Substantia nigra (tissue), 51 donors: ENCODE measurements at places on chromosomes 7 and 10.

DNA sequence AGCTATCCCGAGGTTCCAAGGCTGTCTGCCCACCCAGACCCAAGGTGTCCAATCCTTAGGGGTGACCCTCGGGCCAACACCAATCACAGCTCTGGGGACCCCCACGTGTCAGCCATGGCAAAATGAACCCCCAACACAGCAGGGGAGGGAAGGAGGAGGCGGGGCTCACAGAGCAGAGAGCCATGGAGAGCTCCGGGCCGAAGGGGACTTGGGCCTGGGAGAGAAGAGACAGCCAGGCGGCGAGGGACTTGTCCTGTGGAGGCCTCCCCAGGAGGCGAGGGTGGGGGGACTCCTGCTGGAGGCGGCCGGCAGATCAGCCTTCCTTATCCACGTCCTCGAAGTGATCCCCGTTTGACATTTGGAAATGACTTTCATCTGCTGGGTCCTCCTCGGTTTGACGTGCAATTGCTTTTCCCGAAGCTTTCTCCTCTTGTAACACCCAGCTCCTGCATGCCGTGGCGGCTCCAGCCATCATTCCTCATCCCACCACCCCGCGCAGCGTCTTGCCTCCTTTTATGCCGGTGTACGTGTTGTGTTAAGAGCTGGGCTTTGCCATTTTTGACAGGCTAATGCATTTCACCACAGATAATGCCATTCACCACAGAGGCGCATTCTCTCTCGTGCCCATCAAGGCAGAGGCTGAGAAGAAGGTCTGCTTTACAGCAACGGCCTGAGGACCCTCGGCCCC lies 337.4 kb downstream of the DNAJB6 start:
- DNase-seq = no peak

DNA sequence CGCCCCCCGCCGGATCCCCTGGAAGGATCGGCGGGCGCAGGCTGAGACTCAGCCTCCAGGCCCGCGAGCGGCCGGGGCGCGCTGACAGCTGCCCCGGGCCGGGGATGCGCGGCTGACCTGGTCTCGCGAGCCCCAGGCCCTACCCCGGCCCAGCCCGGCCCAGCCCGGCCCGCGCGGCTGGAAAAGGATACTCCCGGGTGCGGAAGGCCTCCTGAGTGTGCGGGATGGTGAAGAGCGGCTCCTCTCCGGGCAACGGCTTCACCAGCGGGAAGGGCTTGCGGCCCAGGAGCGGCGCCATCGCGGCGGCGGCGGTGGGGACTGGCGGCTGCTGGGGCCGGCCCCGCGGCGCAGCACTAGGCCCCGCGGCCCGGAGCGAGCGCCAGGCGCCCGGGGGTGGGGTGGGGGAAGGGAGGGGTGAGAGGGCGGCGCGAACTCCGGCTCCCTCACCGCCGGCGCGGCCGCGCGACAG lies 423 bp downstream of the BAZ1B start:
- DNase-seq = peak; percentile 81

DNA sequence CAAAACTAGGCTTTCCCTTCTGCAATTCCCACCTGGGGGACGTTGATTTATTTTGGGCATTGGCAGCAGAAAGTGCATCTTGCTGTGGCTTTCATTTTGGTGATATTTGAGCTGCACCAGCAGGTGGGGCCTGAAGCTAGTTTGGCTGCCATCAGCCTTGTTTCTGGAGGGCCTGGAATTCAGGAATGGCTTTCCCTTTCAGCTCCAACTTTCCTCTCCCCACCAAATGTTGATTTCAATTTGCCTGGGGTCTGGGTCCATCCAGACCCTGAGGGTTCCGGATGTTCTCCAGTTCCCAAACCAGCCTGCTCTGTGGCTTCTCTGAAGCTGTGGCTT lies 640.4 kb downstream of the TYW1 start:
- DNase-seq = no peak

GRCh38 chr10:62045765-62046521 lies 144.4 kb downstream of the ARID5B start:
- no peak for DNase-seq

DNA sequence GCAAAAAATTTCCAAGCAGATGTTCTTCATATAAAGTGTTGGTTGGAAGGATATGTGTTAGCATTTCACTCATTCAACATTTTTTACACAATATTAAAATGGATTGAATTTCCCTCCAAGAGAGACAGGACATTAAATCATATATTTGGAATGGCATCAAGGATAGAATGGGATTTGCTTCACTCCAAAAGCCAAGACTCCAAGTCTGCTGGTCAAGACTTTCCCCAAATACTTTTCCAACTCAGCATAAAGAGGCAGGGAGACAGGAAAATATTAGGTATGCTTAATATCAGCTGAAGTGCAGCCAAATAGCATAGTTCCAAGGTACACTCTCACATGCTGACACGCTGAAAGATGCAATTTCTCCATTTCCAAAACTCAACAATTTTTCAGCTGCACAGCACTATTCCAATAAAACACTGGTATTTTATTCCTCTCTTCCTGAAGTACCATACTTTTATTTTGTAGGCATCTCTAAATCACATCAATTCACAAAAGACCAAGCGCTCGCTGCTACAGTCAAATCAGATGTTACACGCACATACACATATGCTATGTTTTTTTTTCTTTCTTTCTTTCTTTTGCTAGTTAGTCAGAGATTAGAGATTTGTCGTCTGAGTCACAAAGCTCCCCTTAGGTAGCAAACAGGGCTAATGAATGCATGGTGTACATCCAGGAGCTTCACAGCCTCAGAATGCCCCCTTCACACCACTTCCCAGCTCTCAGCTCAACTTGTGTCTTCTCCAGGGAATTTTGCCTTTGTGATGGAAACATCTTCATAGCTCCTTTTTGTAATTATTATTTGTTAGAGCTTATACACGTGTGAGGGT lies 1033.8 kb upstream of the AUTS2 start:
- DNase-seq = no peak

- DNase-seq = peak; percentile 34
Measured at GRCh38 chr7:25069900-25070443, 55.1 kb downstream of the CYCS start.

- DNase-seq = no peak
Measured at GRCh38 chr10:119349341-119349740, 142.0 kb downstream of the GRK5 start.

GRCh38 chr7:134919240-134919641 lies 67.1 kb upstream of the AGBL3 start:
- no peak for DNase-seq

- DNase-seq = no peak
Measured at GRCh38 chr10:96271016-96271815, at the start of gene BLNK. TSS of gene BLNK (minus strand) at chr10:96271569. CDS start at chr10:96271398, 171 bp downstream.

DNA sequence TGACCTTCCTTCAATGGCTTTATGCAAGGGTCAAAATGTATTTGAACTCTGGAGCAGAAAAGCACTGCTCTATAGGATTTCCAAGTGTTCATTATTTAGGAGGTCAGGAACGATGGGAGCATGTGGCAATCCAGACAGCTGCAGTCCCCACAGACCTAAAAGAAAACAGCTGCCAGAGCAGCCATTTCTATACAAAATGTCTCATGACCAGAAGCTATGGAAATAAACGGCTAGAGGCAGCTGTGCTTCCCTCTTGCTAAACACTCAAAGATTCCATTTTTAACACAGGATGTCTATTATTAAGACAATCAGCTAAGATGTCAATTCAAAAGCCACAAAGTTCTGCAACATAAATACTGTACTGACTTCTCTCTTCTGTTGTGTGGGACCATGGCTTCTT lies 879.1 kb upstream of the C7orf33 start:
- DNase-seq = no peak

DNA sequence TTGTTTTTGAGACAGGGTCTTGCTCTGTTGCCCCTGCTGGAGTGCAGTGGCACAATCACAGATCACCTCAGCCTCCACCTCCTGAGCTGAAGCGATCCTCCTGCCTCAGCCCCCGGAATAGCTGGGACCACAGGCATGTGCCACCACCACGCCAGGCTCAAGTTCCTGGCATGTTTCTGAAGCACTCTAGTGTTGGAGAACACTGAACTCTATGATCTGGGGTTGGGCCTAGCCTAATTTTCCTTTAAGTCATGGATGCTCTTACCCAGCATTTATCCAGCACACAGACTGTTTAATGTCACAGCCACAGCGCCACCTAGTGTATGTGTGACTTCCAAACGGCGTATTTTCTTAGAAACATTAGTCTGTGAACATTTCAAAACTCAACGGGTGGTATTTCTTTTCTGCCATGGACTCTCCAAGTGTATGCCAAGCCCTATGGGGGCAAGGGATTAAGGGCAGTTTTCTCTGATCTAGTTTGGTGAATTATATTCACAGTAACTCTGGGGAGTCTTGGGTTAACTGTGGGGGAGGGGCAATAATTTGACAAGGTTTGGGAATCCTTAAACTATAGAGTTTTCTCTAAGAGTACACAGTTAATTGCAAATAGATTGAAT lies 91.8 kb downstream of the CREM start:
- no peak for DNase-seq

GRCh38 chr10:116430288-116430687 lies 2.6 kb downstream of the PNLIPRP3 start:
- DNase-seq = no peak

DNA sequence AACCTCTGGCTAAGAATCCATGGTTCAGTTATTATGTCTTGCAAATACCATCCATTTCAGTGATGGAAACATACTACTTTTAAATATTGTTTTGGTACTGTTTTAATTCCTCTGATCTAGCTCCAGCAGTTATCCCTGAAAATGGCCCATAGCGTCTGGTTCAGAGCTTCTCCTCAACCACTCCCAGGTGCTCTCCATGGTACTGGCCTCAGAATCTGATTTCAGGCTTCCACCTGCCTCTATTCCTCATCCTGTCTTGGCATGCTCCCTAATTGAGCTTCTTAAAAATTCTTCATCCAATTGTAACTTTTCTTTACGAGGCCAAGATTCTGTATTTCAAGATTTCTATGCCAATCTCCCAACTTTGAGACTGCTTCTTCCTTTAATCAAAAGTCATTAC lies 236.3 kb downstream of the HTR7 start:
- DNase-seq = no peak
